Activated CD8-positive, alpha-beta T cell treated with anti-CD3 and anti-CD28 coated beads for 36 hours (primary cell): ENCODE measurements at places on chromosomes 3 and 15. TPM values are rescaled to one million over a fixed set of nuclear protein-coding genes. Genes with fewer than 3 reads are reported as not detected.
A peak's percentile ranks its signal among the peaks of the same experiment; 100 is the strongest.

Gene PPIB
- 223 TPM for total RNA-seq

Gene INTS14
- 48.1 TPM for total RNA-seq

Gene BLM
- total RNA-seq, result 45.2 TPM

Gene LRTM1
- total RNA-seq, result not detected

Gene IL16
- total RNA-seq, result 138 TPM

Gene KLF15
- 0.11 TPM for total RNA-seq

GRCh38 chr3:71547249-71548198 is 36.0 kb downstream of the FOXP1 start:
- peaks cover 2% of the 10 kb centered on the region for H3K27me3 ChIP-seq
- H3K27ac ChIP-seq, result no peak overlapping the region
- peaks cover under 1% of the 10 kb centered on the region for H3K36me3 ChIP-seq

- H3K4me3 ChIP-seq, result no peak overlapping the region
- H3K27ac ChIP-seq, result no peak overlapping the region
- no peaks in the 10 kb centered on the region for H3K27me3 ChIP-seq
- H3K4me1 ChIP-seq, result no peaks in the 10 kb centered on the region
- DNase-seq, result no peak
- no peaks in the 10 kb centered on the region for H3K36me3 ChIP-seq
Observed at GRCh38 chr3:64594134-64594533, 93.7 kb downstream of the ADAMTS9 start.

GRCh38 chr3:53109190-53109589 is 21.0 kb downstream of the RFT1 start:
- peak overlapping the region; percentile 10 for H3K4me3 ChIP-seq
- peak overlapping the region; percentile 80 for H3K27ac ChIP-seq
- no peaks in the 10 kb centered on the region for H3K27me3 ChIP-seq
- peaks cover 49% of the 10 kb centered on the region for H3K36me3 ChIP-seq

- H3K36me3 ChIP-seq, result peaks cover 8% of the 10 kb centered on the region
- no peak overlapping the region for H3K4me3 ChIP-seq
- H3K27me3 ChIP-seq, result no peaks in the 10 kb centered on the region
- DNase-seq, result no peak
- H3K27ac ChIP-seq, result no peak overlapping the region
- peaks cover 1% of the 10 kb centered on the region for H3K4me1 ChIP-seq
Observed at GRCh38 chr3:52104684-52105640, 48.6 kb upstream of the DUSP7 start.

DNA sequence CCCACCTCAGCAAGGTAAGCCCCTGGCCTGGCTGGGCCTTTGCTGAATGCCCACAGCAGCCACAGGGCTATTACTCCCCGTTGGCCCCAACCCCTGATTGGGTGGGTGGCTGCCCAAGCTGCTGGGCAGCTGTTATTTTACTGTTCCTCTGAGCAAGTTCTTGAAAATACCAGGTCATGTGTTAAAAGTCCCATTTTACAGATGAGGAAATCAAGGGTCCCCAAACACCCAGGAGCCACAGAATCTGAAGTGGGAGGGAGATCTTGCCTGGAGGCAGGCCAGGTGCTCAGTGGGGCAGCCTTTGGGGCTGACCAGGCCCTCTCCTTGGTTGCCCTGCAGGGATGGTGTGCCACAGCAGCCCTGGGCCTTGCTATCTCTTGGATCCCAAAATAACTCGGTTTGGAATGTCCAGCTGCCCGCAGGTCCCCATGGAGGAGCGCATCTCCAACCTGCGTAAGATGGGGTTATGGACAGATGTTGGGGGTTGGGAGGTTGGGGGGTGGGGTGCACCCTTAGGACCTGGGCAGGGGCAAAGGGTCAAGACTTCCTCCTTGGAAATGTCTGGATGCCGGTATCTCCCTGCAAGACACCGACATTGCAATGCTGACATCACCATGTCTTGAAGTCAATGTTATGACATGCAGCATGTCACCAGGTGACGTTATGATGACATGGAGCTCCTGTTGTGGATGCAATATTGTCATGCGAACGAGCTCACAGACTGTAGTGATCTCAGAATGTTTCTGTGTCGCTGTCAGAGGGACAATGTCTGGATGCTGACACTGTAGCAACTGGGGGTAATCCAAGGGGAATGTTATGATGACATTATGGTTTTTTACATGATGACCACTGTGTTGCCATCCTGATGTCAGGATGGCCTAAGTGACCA is 13.3 kb upstream of the CSPG4 start:
- peaks cover 13% of the 10 kb centered on the region for H3K27me3 ChIP-seq
- peaks cover 4% of the 10 kb centered on the region for H3K4me1 ChIP-seq
- no peak for DNase-seq
- H3K27ac ChIP-seq, result no peak overlapping the region

DNA sequence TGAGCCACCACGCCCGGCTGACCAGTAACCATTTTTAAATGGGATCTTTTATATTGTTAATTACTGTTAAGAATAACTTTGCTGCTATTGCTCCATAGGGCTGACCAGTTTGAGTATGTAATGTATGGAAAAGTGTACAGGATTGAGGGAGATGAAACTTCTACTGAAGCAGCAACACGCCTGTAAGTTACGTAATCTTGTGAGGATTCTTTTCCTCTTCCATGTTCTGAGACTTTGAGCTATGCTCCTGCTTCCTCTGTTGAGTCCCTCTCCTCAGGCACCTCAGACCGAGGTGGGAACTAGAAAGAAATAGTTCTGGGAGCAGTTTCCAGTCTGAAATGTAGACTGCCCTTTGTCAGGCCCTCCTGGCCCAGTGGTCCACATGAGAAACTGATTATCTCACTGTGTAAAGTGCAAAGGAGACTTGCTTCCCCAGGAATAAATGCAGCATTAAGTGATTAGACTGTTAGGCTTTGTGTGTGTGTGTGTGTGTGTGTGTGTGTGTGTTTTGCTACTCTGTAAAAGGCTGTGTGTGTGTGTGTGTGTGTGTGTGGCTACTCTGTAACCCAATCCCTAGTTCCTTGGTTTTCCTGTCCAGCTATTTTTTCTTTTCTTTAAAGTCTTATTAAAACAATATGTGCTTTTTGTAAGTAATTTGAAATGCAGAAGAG is 5.2 kb downstream of the POLR2H start:
- no peak overlapping the region for H3K4me3 ChIP-seq
- H3K27me3 ChIP-seq, result no peaks in the 10 kb centered on the region
- peak overlapping the region; percentile 20 for H3K27ac ChIP-seq
- peaks cover 26% of the 10 kb centered on the region for H3K4me1 ChIP-seq
- DNase-seq, result no peak

- peaks cover 16% of the 10 kb centered on the region for H3K27me3 ChIP-seq
- no peak overlapping the region for H3K4me3 ChIP-seq
- H3K36me3 ChIP-seq, result no peaks in the 10 kb centered on the region
- no peak overlapping the region for H3K27ac ChIP-seq
- H3K4me1 ChIP-seq, result no peaks in the 10 kb centered on the region
Observed at GRCh38 chr15:52749258-52749657, 40.9 kb downstream of the ONECUT1 start.

DNA sequence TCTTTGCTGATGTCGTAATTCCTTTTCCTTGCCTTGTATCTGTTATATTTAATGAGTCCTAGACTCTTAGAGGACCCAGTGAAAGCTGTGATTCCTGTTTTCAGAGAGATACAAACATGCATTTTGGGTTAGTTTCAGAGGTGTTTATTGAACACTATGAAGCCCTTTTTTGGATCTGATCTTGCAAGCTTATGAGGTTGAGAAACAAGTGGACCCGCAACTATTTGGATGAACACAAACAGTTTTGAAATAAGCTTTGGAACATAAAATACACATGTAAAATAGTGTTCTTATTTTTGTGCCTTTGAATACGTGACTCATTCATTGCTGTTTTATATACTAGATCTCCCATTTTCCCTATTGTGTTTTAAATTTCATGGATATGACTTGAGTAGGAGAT is 33.5 kb downstream of the SNRK start:
- no peak for DNase-seq
- no peak overlapping the region for H3K4me3 ChIP-seq
- H3K27me3 ChIP-seq, result no peaks in the 10 kb centered on the region
- H3K36me3 ChIP-seq, result peaks cover 36% of the 10 kb centered on the region
- peaks cover 92% of the 10 kb centered on the region for H3K4me1 ChIP-seq
- peak overlapping the region; percentile 58 for H3K27ac ChIP-seq

DNA sequence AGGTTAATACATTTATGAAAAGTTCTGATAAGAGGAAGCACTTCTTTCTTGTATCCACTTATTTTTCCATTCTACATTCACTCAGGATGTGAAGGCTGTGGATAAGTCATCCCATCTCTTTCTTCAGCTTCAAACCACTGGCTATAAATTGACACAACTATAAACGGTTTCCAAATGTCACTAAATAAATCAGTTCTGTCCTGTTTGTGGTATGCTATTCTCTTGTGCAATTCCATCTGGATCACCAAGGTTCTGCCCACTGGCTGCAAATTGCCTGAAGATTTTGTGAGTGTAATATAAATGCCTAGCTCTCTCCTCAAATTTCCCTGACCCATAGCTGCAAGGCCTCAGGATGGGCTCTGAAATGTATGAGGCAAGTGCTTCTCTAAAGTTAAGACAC is 7.1 kb upstream of the LMOD3 start:
- no peak overlapping the region for H3K4me3 ChIP-seq
- no peak for DNase-seq
- H3K4me1 ChIP-seq, result no peaks in the 10 kb centered on the region
- H3K27me3 ChIP-seq, result peaks cover 2% of the 10 kb centered on the region
